ENCODE measurements at places on chromosomes 16 and 17. TPM values are rescaled to one million over a fixed set of nuclear protein-coding genes. Genes with fewer than 3 reads are reported as not detected.
A peak's percentile ranks its signal among the peaks of the same experiment; 100 is the strongest.

BICDL2 gene
- total RNA-seq, result 0.36 TPM

NOD2 gene
- 2.8 TPM for total RNA-seq

GDPD3 gene
- total RNA-seq, result 0.29 TPM

DHRS7C gene
- not detected for total RNA-seq

DNA sequence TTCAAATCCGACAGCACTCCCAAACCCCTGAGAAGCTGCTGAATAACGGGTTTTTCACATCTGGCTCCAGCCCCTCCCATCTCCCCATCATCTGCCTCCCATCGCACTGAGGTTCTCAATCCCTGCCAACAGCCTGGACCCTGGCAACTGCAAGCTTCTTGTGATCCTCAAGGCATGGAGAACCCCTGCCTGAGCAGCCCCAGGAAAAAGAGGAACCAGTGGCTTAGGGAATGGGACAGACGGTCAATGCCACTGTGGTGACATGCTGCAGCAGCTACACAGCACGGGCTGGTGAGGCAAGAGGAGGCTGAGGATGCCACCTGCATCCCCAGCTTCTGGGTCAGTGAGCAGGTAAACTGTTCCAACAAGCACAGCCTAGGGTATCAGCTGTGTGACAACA, 3.3 kb upstream of the MBTPS1 start:
- DNase-seq, result no peak

- DNase-seq, result no peak
Measured at GRCh38 chr16:7541026-7541425, 208.4 kb downstream of the RBFOX1 start.

DNA sequence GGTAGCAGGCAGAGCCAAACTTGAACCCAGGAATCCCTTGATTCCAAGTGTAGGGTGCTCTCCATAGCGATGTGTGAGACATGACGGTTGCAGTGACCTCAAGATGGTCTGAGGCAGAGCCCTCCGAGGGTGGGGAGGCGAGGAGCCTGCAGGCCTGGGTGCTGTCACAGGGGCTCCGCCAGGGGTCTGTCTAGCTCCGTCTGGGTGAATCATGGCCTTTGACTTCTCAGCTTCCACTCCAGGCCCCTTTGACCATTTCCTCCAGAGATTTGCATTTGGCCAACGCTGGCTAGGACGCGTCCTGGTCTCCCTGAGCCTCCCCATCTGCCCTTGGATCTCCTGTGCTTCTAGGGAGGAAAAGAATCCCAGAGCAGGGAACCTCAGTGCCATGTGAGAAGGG, 104.6 kb downstream of the RAP1GAP2 start:
- no peak for DNase-seq

DNA sequence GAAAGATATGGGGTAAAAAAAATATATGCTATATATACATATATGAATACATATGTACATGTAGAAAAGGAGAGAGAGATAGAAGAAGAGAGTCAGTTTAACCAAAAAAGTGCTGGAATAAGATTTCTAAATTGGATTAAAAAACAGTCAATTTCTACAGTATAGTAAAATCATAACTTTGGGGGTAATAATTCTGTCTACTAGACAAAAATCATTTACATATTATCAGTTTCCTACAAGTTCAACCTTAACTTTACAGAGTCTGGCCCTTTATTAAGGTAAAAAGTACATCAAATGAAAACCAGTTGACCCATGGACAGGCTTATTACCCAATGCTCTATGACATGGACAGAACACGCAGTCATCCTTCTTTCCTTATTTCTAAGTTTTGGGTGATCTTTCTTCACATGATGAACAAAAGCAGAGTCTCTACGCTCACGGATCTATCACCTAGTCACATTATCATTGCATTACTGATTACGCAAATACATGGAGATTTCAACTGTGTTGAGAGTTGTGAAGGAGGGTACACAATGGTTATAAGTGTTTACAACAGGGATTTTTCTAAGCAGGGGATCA, 63.9 kb upstream of the SMIM36 start:
- no peak for DNase-seq

- no peak for DNase-seq
Measured at GRCh38 chr16:50960517-50961202, 190.4 kb downstream of the SALL1 start.

DNA sequence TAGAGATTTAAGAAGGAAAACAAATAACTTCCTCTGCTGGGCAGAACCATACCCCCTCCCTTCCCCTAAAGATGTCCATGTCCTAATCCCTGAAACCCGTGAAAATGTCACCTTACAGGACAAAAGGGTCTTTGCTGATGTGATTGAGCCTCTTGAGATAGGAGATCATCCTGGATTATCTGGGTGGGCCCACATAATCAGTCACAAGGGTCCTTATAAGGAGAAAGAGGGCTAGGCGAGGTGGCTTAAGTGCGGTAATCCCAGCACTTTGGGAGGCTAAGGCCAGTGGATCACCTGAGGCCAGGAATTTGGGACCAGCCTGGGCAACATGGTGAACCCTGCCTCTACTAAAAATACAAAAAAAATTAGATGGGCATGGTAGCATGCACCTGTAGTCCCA, 12.0 kb upstream of the SLC39A11 start:
- DNase-seq, result no peak

DNA sequence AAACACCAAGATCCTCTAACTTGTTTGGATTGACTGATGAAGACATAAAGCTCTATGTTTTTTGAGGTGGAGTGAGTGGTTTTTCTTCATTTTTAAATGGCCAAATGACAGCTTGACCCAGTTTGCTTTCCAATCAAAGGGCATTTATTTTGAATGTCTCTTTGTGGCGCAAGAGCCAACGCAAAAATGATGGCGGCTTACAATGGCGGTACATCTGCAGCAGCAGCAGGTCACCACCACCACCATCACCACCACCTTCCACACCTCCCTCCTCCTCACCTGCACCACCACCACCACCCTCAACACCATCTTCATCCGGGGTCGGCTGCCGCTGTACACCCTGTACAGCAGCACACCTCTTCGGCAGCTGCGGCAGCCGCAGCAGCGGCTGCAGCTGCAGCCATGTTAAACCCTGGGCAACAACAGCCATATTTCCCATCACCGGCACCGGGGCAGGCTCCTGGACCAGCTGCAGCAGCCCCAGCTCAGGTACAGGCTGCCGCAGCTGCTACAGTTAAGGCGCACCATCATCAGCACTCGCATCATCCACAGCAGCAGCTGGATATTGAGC, 329 bp downstream of the NLK start:
- DNase-seq, result no peak

- DNase-seq, result peak; percentile 62
Measured at GRCh38 chr17:15171167-15172047, 93.7 kb downstream of the PMP22 start.

DNA sequence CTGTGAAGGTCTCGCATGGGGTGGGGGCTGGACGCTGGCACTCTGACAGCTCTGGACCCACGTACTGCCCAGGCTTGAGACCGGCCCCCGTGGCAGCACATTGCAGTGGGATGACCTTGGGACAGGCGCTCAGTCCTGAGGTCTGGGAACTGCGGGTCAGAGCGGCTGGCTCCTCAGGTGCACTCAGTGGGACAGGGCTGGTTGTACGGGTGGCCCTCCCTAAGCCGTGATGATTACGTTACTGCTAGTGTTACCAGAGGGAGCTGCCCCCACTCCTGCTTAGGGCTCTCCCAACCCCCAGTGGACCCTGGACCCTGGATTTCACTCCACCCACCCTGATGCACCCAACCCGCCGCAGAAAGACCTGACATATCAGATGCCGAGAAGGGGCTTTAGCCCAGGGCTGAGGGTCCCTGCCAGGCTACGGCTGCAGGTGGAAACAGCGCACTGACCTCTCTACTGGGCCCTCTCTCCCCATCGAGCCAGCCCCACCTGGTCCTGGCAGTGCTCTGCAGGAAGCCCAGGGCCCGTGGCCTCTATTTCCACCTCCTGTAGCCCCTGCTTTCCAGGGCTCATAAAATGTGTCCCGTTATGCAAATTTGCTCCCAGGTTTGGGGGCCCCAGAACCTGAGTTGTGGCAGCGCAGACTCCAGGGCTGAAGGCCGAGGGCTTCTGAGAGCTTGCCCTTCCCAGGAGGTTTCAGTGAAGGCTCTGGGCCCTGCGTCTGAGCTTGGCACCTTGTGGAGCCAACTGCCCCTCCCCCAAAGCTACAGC, 77.2 kb downstream of the RTN4RL1 start:
- no peak for DNase-seq

DNA sequence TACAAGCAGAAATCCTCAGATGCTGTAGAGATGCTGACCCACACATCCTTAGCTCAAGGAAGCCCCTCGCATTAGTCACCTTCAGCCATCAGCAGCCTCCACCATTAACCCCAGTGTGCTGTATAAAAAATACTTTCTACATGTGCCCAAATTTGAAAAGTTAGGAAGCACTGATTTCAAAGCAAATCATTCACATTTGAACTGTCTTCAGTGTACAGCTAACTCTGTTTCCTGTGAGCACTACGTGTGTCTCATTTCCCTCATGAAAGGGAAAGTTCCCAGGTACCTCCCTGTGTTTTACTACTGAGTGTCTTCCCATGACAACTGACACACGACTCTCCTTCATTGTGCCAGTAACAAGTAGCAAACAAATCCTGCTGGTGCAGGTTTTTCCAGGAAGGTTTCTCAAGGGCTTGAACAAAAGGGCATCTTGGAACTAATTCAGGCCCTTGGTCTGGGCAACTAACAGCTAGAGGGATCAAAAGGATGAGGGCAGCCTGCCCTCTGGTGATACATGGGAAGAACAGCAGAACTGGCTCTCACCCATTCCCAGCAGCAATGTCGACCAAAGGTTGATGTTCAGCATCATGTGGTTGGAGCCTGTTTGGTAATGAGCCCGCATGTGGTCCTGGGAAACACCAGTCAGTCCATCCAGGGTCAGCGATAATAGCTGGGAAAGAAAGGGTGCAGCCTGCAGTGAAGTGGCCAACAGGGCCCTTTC, 4.0 kb downstream of the SLC35B1 start:
- DNase-seq, result peak; percentile 35

DNA sequence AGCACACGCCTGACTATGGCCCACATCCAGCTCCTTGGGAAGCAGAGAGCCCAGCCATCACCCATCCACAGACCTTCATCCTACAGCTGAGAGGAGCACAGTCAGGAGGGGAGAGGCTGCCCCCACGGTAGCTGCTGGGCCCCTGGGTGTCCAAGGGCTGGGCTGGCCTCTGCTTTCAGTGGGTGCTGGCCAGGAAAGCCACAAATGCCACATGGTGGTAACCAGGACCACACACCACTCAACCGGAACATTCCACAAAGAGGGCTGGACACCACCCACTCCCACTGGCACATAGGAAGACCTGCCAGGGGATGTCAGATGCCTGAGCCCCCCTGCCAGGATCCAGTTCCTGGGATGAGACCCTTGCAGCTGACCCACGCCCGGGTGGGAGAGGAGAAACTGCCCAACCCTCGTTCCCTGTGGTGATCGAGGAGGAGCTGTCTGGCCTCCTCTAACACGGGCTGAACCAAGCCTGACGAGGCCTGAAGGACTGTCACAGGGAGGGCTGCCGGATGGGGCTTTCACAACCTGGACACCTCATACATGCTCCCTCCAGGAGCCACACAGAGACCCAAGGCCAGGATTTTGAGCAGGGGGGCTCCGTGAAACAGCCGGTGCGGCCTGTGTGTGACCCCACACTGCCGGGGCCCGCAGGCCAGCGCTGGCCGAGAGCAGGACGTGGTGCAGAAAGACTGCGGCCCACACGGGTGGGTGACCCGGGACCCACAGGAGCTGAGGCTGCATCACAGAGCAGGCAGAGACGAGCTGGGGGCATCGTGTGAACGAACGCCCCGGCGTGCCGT, 30.7 kb downstream of the PIEZO1 start:
- no peak for DNase-seq

DNA sequence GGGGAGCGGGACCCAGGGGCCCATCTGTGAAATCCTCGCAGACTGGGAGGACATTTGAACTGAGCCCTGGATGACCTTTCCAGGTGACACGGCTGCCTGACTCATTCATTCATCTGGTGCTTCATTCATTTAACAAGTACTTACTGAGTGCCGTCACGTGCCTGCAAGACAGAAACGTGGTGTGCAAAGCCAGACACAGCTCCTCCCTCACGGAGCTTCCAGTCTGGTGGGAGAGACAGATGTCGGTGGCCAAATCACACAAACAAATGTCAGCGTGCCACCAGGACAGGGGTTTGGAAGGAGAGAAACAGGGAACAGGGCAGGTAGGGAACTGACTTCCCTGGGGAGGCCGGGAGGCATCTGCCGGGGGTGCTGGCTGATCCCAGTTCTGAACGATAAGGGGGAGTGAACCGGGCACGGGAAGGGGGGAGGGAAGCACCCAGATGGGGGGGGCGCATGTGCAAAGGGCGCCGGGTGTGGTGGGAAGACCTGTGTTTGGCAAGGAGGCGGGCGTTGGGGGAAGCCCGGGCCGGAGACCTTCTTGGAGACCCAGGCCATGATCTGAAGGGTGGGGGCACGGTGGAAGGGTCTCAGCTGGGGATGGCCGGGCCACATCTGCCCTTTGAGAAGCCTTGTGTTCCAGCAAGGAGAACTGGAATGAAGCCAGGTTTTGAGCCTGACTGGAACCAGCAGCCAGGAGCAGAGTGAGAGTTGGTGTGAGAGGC, 93.6 kb upstream of the CIBAR2 start:
- DNase-seq, result peak; percentile 6

DNA sequence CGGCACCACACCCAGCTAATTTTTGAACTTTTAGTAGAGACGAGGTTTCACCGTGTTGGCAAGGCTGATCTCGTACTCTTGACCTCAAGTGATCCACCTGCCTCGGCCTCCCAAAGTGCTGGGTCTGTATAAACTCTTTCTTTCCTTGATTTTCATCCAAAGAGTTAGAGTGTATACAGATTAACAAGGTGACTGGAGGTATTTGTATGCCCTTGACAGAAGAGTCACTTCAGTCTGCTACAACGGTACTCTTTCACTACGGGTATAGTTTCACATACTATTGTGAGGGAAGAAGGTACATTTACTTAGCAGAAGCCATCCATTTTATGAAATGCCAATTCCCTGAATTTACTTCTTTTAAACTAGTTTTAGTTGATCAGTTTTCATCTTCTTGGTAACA, 32.5 kb downstream of the PPM1E start:
- DNase-seq, result no peak

GRCh38 chr17:37261286-37261685, 114.5 kb upstream of the C17orf78 start:
- DNase-seq, result peak; percentile 1

- no peak for DNase-seq
Measured at GRCh38 chr16:58651965-58652348, 22.3 kb upstream of the CNOT1 start.

- DNase-seq, result no peak
Measured at GRCh38 chr17:42673266-42673884, 3.4 kb downstream of the PLEKHH3 start.
